Suppressor macrophage (primary cell): ENCODE measurements at places on chromosomes 16 and 17.

DNA sequence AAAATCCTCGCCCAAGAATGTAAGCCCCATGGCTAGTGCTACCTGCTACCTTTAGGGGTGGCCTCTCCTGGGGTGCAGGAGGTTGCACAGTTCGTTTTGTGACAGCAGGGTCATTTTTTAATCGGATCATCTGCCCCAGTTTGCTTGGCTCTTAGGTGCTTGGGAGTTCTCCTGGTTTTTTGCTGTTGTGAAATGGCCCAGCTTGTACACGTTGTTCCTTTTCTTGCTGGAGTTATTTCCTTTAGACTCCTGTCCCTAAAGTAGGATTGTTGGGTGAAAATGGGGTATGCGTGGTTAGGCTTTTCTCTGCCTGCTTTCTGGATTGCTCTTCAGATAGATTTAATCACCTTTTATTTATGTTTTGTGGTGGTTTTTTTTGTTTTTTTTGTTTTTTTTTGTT lies 25.8 kb downstream of the ABCC1 start:
- no peak for DNase-seq

GRCh38 chr17:2453866-2454265 lies 53.0 kb upstream of the MNT start:
- DNase-seq: no peak

- no peak for DNase-seq
Measured at GRCh38 chr17:917391-917811, 62.2 kb downstream of the NXN start.

DNA sequence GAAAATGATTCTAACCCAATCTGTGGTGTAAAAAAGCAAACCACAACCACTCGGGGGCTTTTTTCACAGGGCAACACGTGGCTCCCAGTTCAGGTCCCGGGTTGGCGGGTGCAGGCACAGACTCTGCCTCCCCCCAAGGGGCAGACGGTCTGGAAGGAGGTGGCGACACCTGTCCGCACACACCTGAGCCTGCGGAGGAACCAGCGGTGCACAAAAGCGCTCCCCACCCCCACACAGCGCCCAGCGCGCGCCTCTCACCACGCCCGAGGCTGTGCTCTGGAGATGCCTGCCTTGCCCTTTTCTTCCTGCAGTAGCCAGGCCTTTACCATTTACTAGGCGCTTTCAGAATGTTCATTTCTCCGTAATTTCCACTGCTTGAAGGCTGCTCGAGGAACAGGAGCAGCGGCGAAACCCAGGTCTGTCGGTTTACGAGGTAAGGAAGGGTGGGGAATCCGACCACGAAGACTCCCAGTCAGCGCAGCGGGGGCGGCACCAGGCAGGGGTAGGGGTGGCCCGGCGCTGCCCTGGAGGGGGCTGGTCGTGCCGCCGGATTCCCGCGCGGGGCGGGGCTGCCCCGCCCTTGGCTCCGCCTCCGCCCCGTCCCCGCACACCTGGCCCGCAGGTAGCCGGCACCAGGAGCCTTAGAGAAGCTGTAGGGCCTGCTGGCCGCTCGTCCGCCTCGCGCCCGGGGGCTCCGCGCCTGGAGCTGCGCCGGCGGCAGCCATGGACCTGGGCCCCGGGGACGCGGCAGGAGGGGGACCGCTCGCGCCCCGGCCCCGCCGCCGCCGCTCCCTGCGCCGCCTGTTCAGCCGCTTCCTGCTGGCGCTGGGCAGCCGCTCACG lies at the start of gene USP43:
TSS of gene USP43 (plus strand) at position 608 of the 842 bp plus-strand sequence. CDS start at position 724, 116 bp downstream.
- DNase-seq: peak; percentile 17

DNA sequence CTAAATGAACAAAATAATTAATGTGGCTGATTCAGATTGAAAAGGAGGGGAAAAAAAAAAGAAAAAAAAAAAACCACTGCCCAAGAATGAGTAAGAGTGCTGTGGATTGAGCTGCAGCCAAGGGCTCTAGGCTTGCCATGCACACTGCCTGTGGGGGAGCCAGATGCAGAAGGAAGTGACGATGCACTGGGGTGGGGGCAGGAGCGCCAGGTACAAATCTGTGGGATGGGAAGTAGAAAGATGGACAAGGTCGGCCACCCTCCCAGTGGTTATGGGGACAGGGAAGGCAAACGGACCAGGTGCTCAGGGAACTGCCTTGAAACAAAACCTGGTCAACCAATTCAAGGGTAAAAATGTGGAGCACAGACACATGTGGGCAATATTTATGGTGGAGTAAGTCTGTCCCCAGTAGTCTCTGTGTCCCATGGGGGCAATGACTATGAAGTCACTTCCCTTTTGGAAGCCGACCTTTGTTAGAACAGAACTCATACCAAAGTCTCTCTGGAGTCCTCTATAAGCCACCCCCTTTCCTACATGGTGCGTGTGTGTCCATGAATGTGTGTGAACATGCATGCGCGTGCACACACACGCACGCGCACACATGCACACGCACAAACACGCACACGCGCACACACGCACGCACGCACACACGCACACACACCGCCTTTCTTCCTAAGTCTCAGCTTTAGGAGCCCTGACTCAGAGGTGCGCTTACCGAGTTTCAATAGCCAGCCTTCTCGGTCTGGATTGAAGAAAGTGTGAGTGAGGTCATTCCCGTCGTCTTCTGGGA lies 84.3 kb downstream of the CYTH1 start:
- no peak for DNase-seq

DNA sequence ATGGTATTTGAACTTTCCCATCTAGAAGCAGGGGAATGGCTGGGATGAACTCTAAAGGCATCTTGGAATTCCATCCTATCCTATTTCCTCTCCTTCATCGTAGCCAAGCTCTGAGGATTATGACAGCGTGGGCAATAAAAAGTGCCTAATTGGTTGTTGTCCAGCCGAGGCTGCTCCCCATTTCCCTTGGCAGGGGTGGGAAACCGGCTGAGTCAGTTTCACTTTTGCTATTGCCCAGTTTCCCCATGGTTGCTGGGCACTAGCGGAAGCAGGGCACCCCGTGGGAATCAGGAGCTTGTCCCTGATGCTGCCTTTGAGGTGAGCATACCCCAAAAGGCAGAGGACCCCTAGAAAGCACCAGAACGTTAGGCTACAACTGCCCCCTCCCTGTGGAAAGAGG lies 13.8 kb upstream of the SP2 start:
- peak; percentile 45 for DNase-seq

GRCh38 chr16:69469807-69470561 lies 45.6 kb downstream of the CYB5B start:
- peak; percentile 30 for DNase-seq

- DNase-seq: peak; percentile 21
Measured at GRCh38 chr17:60091109-60091508, 12.4 kb upstream of the HEATR6 start.

DNA sequence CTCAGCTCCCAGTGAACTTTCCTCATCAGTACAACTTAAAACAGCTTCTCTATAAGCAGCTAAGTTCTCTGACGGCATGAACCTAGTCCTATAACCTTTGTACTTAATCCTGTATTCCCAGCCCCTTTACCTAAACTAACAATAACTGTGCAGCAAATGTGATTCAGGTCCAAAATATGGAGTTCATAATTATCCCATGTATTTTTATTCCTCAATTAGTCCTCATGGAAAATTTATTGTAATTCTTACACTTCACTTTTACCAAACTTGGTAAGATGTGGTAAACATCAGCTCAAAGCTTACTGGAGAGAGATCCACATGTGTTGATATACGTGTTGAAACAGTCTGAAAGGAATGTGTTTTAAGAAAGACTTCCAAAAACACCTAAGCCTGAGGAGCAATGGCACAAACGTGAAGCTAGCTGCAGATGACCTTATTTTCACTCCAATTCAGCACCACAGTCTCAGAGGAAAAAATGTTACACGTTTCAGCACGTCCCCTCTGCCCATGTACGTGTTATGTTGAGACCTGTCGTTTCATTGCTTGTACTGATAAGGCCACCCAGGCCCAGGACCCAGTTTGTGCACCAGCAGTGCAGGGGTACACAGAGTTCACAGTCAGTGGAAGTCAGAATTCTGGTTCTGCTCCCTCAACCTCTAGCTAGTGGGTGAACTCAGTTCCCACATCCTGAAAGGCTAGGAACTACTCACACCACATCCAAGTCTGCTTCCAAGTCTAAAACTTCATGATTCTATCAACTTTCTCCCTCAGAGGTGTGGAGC lies 7.1 kb downstream of the USP31 start:
- DNase-seq: no peak

DNA sequence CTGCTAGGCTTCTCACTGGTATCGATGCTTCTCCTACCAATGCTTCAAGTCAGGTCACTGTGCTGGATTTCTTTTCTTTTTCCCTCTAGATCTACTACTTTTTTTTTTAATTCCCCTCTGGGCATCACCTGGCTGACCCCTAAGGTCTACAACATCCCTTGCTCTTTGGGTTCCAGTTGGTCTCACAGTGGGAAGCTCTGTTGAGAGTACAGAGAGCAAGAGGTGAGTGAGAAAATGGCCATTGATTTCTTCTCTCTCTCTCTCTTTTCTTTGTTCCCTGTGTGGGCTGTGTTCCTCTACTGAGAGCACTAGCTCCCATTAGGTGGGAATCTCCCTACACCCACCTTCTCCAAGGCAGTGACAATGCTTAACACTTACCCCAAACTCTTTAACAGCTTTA lies 413.4 kb downstream of the KCNJ2 start:
- DNase-seq: no peak

GRCh38 chr17:81237591-81238489 lies 1.0 kb downstream of the TEPSIN start:
- no peak for DNase-seq

- peak; percentile 45 for DNase-seq
Measured at GRCh38 chr17:79836510-79836971, 2.7 kb downstream of the CBX4 start.

- no peak for DNase-seq
Measured at GRCh38 chr16:56825826-56826225, 39.2 kb upstream of the SLC12A3 start.

GRCh38 chr17:17018612-17019429 lies 23.4 kb upstream of the MPRIP start:
- DNase-seq: no peak

- DNase-seq: no peak
Measured at GRCh38 chr17:74024871-74025531, 178.5 kb upstream of the RPL38 start.

- DNase-seq: no peak
Measured at GRCh38 chr17:74077231-74077630, 126.2 kb upstream of the RPL38 start.

GRCh38 chr17:38452719-38453118 lies 24.5 kb downstream of the ARHGAP23 start:
- DNase-seq: no peak

GRCh38 chr16:85561248-85562092 lies 51.7 kb upstream of the GSE1 start:
- no peak for DNase-seq

- DNase-seq: no peak
Measured at GRCh38 chr17:28426081-28426519, 20.1 kb upstream of the SLC46A1 start.

- no peak for DNase-seq
Measured at GRCh38 chr16:83733301-83733700, 74.5 kb upstream of the HSBP1 start.

DNA sequence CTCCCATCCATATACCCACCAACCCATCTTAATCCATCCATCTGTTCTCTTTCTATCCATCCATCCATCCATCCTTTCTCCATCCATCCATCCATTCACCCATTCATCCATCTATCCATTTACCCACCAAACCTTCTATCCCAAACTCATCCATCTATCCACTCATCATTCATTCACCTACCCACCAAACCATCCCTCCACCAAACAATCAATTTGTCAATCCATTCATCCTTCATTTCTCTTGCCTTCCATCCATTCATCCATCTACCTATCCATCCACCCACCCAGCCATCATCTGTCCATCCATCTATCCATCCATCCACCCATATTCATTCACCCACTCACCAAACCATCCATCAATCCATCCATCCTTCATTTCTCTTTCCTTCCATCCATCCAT lies 44.6 kb upstream of the CIBAR2 start:
- no peak for DNase-seq

- DNase-seq: peak; percentile 93
Measured at GRCh38 chr17:7241783-7242716, at the start of gene GABARAP. Gene GABARAP (minus strand): TSS chr17:7242449. CDS start chr17:7242330, 119 bp downstream.

- peak; percentile 77 for DNase-seq
Measured at GRCh38 chr17:2337544-2338314, 428 bp downstream of the SGSM2 start.

DNA sequence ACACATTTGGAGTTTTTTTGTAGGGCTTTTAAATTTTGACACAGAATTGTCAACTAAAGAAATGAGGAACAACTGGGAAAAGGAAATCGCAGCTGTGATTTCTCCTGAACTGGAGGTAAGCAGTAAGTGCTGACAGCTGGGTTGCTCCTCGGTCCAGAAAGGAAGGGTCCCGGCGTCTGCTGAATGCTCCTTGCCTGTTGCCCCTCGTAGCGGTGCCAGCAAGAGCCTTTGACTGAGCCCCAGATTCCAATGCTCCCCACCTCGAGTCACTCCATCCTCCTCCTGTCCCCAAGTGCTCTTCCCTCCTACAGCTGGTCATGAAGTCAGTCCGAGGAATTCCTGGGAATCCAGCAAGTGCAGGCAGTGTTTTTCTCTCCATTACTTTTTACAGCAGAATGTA lies 32.0 kb upstream of the ENDOV start:
- DNase-seq: no peak

- DNase-seq: no peak
Measured at GRCh38 chr17:29205047-29205446, 24.8 kb upstream of the MYO18A start.

GRCh38 chr16:53654946-53655345 lies 48.7 kb downstream of the RPGRIP1L start:
- DNase-seq: no peak

GRCh38 chr17:78168903-78169793 lies 767 bp downstream of the SYNGR2 start:
- DNase-seq: peak; percentile 46

DNA sequence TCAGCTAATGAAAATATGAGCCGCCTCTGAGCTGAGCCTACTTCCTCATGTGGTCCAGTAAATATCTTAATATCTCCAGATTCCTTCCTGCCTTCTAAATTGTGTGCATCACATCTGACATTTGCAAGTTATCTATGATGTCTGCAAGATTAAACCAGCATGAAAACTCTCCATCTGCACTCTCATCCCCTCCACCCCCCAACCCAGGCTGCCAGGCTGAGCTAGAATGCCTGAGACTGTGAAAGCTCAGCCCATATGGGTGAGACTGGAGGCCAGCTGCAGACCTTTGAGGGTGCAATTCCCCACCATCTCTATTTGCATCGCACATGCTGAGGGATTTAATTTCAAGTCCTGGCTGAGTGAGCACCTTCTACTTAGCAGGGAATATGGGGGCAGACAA lies 82.8 kb downstream of the ASIC2 start:
- DNase-seq: no peak

DNA sequence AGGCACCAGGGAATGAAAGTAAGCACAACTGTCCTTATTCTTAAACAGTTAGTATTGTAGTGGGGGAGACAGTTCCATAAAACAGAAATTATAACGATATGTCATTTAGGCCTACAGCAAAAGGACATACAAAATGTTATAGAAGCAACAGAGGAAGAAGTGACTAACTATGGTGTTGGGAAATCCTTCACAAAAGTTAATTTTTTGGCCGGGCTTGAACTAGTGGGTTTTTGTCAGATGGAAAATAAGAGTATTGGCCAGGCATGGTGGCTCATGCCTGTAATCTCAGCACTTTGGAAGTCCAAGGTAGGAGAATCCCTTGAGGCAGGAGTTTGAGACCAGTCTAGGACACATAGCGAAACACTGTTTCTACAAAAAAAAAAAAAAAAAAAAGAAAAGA lies 127.8 kb downstream of the SSH2 start:
- no peak for DNase-seq
